CD4-positive, alpha-beta memory T cell (primary cell): ENCODE measurements at places on chromosomes 4 and X. TPM values are rescaled to one million over a fixed set of nuclear protein-coding genes. Genes with fewer than 3 reads are reported as not detected.

Gene TLR10
- 0.20 TPM for total RNA-seq

Gene NXF2
- total RNA-seq, result not detected

Gene NIPAL1
- 3.3 TPM for total RNA-seq

Gene CYSLTR1
- 31.2 TPM for total RNA-seq

Gene LONRF3
- 10.6 TPM for total RNA-seq

Gene S100P
- total RNA-seq, result 2.1 TPM

Gene NUP62CL
- 2.7 TPM for total RNA-seq

Gene CXCL13
- not detected for total RNA-seq

Gene ETNPPL
- not detected for total RNA-seq

Gene FGFBP1
- total RNA-seq, result not detected

Gene FGF5
- 0.06 TPM for total RNA-seq

GRCh38 chr4:174009686-174010451 lies 273.6 kb downstream of the FBXO8 start:
- H3K27ac ChIP-seq, result no peak overlapping the region
- H3K4me1 ChIP-seq, result no peaks in the 10 kb centered on the region
- no peak for DNase-seq
- no peaks in the 10 kb centered on the region for H3K27me3 ChIP-seq

DNA sequence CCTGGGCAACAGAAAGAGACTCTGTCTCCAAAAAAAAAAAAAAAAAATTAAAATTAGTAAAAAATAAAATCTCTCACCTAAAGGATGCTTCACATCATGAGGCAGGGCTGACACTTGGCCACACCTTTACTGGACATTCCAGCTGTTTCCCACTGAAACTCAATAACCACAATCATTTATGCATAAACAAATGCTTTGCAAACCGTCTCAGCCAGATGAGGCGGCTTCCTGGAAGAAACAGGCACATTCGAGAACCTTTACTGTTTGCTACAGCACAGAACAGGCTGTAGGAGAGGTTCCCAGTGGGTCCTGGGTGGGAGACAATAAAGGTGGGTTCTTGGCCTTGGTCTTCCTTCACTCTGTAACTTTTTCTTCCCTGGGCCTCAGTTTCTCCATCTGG lies 10.9 kb upstream of the TBC1D14 start:
- no peaks in the 10 kb centered on the region for H3K27me3 ChIP-seq
- H3K27ac ChIP-seq, result no peak overlapping the region
- peaks cover 30% of the 10 kb centered on the region for H3K4me1 ChIP-seq
- no peaks in the 10 kb centered on the region for H3K36me3 ChIP-seq

DNA sequence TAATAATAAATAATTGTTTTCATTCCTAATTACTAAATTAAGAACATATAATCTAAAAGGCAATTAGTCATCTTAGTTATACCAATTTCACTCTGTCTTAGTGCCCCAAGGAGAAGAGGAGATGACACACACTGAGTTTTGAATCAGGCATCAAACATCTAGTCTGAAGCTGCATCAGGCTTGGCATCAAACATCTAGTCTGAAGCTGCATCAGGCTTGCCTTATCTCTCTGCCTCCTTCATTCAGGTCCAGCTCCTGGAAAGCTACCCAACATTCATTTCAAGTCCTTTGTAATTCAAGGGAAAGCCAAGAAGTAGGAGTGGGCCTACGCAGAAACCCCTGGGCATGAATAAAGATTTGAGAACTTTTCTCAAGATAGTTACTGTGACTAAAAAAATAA lies 62.2 kb downstream of the SH3RF1 start:
- DNase-seq, result no peak
- H3K36me3 ChIP-seq, result no peaks in the 10 kb centered on the region
- no peaks in the 10 kb centered on the region for H3K27me3 ChIP-seq
- no peak overlapping the region for H3K27ac ChIP-seq
- no peaks in the 10 kb centered on the region for H3K4me1 ChIP-seq
- H3K4me3 ChIP-seq, result no peak overlapping the region

- no peak overlapping the region for H3K27ac ChIP-seq
- no peaks in the 10 kb centered on the region for H3K36me3 ChIP-seq
- no peak for DNase-seq
- no peaks in the 10 kb centered on the region for H3K4me1 ChIP-seq
- no peak overlapping the region for H3K4me3 ChIP-seq
Measured at GRCh38 chr4:14726877-14727361, 275.4 kb upstream of the CPEB2 start.

- DNase-seq, result no peak
- H3K27ac ChIP-seq, result no peak overlapping the region
- no peaks in the 10 kb centered on the region for H3K36me3 ChIP-seq
- no peaks in the 10 kb centered on the region for H3K4me1 ChIP-seq
Measured at GRCh38 chrX:116628464-116628863, 165.7 kb upstream of the CT83 start.

DNA sequence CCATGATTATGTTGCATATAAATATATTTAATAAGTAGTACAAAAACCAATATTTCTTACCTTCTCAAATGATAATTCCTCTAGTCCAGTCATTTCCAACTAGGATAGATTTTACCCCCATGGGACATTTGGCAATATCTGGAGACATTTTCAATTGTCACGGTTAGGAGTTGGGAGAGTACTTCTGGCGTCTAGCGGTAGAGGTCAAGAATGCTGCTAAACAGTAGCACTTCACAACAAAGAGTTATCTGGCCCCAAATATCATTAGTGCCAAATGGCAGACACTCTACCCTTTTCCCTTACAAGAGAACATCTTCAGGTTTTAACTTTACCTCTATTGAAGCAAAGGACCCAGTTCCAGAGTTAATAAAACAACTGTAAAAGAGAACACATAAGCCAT lies 168.1 kb downstream of the FAT4 start:
- no peak for DNase-seq
- H3K27ac ChIP-seq, result no peak overlapping the region
- no peaks in the 10 kb centered on the region for H3K27me3 ChIP-seq
- no peak overlapping the region for H3K4me3 ChIP-seq

GRCh38 chrX:119693996-119694451 lies 1.1 kb upstream of the SEPTIN6 start:
- no peak for DNase-seq
- peak overlapping the region; percentile 89 for H3K27ac ChIP-seq

DNA sequence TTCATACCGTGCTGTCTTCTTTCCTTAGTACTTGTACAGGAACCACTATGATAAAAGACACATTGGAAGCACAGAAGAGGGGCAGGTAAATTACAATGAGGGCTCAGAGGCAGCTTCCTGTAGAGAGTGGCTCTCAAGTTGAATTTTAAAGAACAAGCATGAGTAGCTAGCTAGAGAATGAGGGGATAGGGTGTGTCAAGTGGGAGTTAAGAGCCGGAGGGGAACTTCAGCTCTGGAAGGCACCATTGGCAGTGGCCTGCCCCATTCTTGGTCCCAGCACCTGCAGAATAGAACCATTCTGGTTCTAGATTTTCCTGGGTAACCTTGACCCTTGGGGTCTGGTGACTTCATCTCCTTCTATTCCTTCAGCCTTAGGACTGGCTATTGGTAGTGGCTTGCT lies 34.0 kb upstream of the JADE1 start:
- no peak overlapping the region for H3K27ac ChIP-seq
- H3K4me3 ChIP-seq, result no peak overlapping the region
- H3K36me3 ChIP-seq, result no peaks in the 10 kb centered on the region
- no peaks in the 10 kb centered on the region for H3K4me1 ChIP-seq
- DNase-seq, result no peak

GRCh38 chr4:70721747-70722146 lies at the start of gene RUFY3:
RUFY3 (plus strand) TSS chr4:70721964; CDS start chr4:70722574, 610 bp downstream.
- no peaks in the 10 kb centered on the region for H3K27me3 ChIP-seq
- H3K27ac ChIP-seq, result no peak within 1 kb of the TSS
- H3K4me1 ChIP-seq, result peaks cover 17% of the 10 kb centered on the region
- no peak for DNase-seq

- H3K27ac ChIP-seq, result no peak overlapping the region
- H3K4me3 ChIP-seq, result no peak overlapping the region
- H3K36me3 ChIP-seq, result no peaks in the 10 kb centered on the region
- H3K27me3 ChIP-seq, result no peaks in the 10 kb centered on the region
- no peaks in the 10 kb centered on the region for H3K4me1 ChIP-seq
- no peak for DNase-seq
Measured at GRCh38 chr4:166277853-166278252, 404.8 kb downstream of the TLL1 start.

DNA sequence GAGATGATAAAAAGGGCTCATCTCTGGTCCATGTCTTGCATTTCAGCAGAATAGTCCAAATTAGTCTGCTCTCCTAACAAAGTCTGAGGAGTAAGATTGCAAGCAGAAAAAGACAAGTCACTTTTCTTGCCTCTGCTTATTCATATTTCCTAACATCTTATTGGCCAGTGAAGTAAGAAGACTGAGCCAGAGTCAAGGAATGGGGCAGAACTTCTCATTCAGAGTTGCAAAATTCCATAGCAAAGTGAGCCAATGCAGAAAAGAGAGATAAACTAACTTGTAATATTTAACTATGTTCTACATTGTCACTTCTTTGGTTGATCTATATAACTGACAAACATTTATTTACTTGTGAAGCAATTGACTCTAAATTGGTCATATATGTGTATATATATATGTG lies 2304.0 kb downstream of the ARAP2 start:
- H3K36me3 ChIP-seq, result no peaks in the 10 kb centered on the region
- no peaks in the 10 kb centered on the region for H3K27me3 ChIP-seq
- no peak overlapping the region for H3K27ac ChIP-seq
- no peak for DNase-seq
- no peaks in the 10 kb centered on the region for H3K4me1 ChIP-seq
- no peak overlapping the region for H3K4me3 ChIP-seq

GRCh38 chrX:155068165-155068564 lies 2.8 kb downstream of the CMC4 start:
- no peak overlapping the region for H3K4me3 ChIP-seq
- H3K4me1 ChIP-seq, result peaks cover 27% of the 10 kb centered on the region
- H3K36me3 ChIP-seq, result no peaks in the 10 kb centered on the region
- no peak for DNase-seq

- no peaks in the 10 kb centered on the region for H3K27me3 ChIP-seq
- no peak overlapping the region for H3K27ac ChIP-seq
- no peak overlapping the region for H3K4me3 ChIP-seq
- H3K4me1 ChIP-seq, result no peaks in the 10 kb centered on the region
Measured at GRCh38 chr4:28886934-28887333, 1833.2 kb upstream of the PCDH7 start.

GRCh38 chrX:102599084-102599950 lies at the start of gene ARMCX5:
ARMCX5 (plus strand) TSS chrX:102599515; CDS start chrX:102602142, 2,627 bp downstream.
- H3K27ac ChIP-seq, result peak within 1 kb of the TSS; percentile 67
- H3K36me3 ChIP-seq, result no peaks in the 10 kb centered on the region
- peak within 1 kb of the TSS; percentile 78 for H3K4me3 ChIP-seq
- peak; percentile 69 for DNase-seq
- H3K4me1 ChIP-seq, result peaks cover 20% of the 10 kb centered on the region

DNA sequence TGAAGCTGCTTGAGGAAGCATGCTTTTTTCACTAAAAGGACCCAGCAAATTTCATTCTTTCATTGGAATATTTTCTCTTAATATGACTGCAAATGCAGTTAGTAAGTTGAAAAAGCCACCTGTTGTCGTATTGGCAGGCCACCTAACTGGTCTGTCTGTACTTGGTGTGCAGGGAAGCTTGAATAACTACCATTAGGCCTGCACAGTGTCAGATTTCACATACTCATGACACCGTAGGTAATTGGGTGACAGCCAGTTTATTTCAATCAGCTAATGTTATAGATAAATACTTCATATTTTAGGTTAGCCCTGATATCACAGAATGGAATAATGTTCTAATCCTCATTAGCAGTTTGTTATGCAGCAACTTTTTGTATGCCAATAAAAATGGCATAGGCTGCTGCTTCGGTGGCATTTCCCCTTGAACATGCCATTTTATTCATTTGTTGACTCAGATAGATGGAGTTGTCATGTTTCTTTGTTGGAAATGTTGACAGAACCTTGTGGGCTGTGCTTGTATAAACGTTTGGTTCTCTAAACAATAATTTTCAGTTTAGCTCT lies 173.7 kb downstream of the RPA4 start:
- no peak overlapping the region for H3K4me3 ChIP-seq
- no peaks in the 10 kb centered on the region for H3K27me3 ChIP-seq
- H3K27ac ChIP-seq, result no peak overlapping the region
- no peak for DNase-seq

DNA sequence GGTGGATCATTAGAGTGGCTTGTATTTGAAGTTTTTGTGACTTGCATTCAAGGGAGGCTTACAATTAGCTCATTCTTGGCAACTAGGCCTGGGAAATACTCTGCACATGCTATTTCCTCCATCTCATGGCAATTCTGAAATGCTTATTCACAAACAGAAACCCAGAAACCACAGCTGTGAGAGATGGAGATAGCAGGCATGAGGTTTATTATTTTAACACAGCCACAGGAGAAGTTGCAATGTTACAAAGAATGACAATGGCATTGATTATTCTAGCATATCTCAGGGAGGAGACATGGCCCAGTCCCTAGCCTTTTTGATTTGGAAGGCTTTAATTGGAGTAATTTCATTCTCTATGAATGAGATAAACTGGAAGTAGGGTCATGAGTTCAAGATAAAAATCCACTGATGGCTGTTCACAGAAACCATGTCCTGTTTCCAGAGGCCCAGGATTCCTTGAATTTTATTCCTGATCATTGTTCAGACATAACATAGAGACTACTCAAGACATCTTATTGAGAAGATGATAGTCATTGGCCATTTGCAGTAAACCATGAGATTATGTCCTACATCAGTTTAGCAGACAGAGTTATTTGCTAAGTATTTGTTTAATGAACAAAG lies 123.9 kb downstream of the MID1 start:
- no peaks in the 10 kb centered on the region for H3K27me3 ChIP-seq
- DNase-seq, result no peak
- no peaks in the 10 kb centered on the region for H3K36me3 ChIP-seq
- H3K4me3 ChIP-seq, result no peak overlapping the region

- H3K36me3 ChIP-seq, result no peaks in the 10 kb centered on the region
- DNase-seq, result no peak
- H3K4me3 ChIP-seq, result no peak overlapping the region
- no peaks in the 10 kb centered on the region for H3K27me3 ChIP-seq
- no peaks in the 10 kb centered on the region for H3K4me1 ChIP-seq
- H3K27ac ChIP-seq, result no peak overlapping the region
Measured at GRCh38 chr4:5399790-5400421, 308.5 kb downstream of the EVC2 start.

DNA sequence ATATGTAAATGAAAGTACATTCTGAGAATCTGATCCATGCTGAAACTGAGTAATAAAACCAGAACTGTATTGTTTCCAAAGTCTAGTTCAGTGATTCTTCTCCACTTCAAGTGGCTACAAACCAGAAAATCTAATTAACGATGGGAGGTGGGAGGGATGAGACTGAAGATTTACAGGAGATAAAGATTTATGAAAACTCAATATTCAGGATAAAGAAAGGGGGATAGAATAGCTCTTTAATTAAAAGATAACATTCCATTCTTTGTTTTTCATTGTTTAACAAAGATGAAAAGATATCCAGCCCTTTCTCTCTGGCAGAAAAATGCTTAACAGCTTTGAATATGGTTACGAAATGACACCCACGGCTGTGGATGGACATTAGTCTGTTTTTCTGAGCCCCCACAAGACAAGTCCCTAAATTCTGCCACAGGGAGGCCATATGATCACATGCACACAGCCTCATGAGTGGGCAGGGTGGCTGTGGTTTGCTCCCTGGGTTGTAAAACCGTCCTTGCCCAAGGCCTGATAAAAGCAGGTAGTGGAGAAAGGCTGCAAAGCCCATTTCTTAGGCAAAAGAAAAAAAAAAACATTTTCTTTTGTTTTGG lies 36.4 kb downstream of the TMEM150C start:
- no peaks in the 10 kb centered on the region for H3K4me1 ChIP-seq
- H3K36me3 ChIP-seq, result no peaks in the 10 kb centered on the region
- no peak overlapping the region for H3K4me3 ChIP-seq
- no peaks in the 10 kb centered on the region for H3K27me3 ChIP-seq
- H3K27ac ChIP-seq, result no peak overlapping the region
